Effector memory CD4-positive, alpha-beta T cell (primary cell): ENCODE measurements at places on chromosomes 5 and 9.

DNA sequence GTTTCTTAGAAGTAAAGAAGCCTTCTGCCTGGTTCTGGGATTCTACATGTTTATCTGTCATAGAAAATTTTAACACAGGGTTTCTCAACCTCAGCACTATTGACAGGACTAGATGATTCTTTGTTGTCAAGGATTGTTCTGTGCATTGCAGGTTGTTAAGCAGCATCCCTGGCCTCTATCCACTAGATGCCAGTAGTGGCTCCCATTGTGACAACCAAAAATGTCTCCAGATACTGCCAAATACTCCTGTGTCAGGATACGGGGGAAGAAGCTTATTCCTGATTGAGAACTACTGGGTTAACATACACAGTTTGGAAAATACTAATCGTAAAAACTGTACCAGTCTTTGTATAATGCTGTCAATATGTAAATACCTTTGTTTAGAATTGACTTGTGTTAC, 167.1 kb downstream of the NIPBL start:
- H3K4me3 ChIP-seq = no peak overlapping the region
- H3K27ac ChIP-seq = no peak overlapping the region
- H3K27me3 ChIP-seq = no peaks in the 10 kb centered on the region
- H3K4me1 ChIP-seq = no peaks in the 10 kb centered on the region
- DNase-seq = no peak
- peaks cover 39% of the 10 kb centered on the region for H3K36me3 ChIP-seq

DNA sequence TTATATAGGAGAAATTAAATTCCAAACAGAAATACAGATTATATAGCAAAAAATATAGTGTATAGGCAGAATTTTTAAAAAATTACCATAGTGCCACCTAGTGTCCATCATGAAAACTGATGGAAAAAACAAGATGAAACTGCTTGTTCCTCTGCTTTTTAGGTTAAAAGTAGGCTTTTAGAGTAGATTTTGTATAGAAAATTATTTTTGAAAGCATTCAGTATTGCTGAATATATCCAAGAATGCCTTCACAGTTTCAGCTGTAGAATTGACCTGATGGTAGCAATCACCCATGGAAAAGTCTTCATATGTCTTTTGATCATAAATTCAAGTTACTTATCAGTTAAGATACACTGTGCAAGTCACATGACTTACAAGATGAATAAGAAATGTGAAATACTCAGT, 19.7 kb downstream of the RIOK2 start:
- no peak overlapping the region for H3K27ac ChIP-seq
- no peak for DNase-seq
- no peak overlapping the region for H3K4me3 ChIP-seq
- no peaks in the 10 kb centered on the region for H3K4me1 ChIP-seq
- H3K36me3 ChIP-seq = peaks cover 20% of the 10 kb centered on the region

- no peak for DNase-seq
- H3K36me3 ChIP-seq = no peaks in the 10 kb centered on the region
- H3K4me3 ChIP-seq = no peak overlapping the region
- no peaks in the 10 kb centered on the region for H3K27me3 ChIP-seq
Measured at GRCh38 chr9:116149844-116150243, 3.7 kb upstream of the PAPPA start.

DNA sequence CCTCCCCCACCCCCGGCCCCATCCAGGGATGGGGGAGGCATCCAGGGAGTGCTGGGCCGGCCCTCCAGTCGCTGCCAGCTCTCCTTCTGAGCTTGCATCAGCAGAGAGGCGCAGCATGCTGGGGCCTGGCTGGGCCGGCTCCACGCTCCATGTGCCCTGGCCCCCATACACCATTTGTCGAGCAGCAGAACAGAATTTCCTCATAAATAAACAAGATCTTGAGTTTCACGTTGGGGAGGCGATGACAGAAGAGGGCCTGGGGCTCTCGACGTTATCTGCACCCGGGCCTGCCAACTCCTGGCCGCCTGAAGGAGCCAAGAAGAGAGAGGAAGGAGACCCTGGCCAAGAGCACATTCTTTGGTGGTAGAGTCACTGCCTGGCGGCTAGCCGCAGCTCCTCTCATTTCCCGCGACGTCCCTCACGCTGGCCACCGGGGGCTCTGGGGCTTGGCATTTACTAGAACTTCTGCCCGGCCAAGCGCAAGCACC, 177.0 kb downstream of the FGF18 start:
- H3K27me3 ChIP-seq = no peaks in the 10 kb centered on the region
- H3K4me1 ChIP-seq = no peaks in the 10 kb centered on the region
- H3K4me3 ChIP-seq = no peak overlapping the region
- no peak overlapping the region for H3K27ac ChIP-seq
- H3K36me3 ChIP-seq = no peaks in the 10 kb centered on the region

DNA sequence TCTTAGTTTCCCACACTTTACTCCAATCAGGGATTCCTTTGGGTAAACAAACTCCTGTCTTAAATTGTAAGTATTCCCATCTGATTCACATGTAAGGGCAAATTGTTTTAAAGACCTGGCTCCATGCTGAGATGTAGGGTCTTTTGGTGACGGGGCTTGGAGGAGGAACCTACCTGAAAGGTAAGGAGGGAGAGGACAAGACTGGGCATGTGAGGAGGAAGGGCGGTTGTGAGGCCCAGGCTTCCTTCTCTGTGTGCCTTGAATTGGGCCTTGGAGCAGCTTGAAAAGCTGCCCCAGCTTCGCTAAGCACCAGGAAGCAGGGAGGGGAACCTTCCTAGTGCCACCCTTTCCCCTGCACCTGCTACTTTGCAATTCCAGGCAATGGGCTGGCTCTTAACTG, 86.8 kb downstream of the C9orf152 start:
- DNase-seq = no peak
- no peaks in the 10 kb centered on the region for H3K4me1 ChIP-seq
- H3K36me3 ChIP-seq = no peaks in the 10 kb centered on the region

GRCh38 chr9:20353931-20354652, 268.2 kb downstream of the MLLT3 start:
- H3K4me1 ChIP-seq = no peaks in the 10 kb centered on the region
- no peak for DNase-seq
- H3K27me3 ChIP-seq = no peaks in the 10 kb centered on the region
- H3K36me3 ChIP-seq = peaks cover 9% of the 10 kb centered on the region
- no peak overlapping the region for H3K4me3 ChIP-seq

DNA sequence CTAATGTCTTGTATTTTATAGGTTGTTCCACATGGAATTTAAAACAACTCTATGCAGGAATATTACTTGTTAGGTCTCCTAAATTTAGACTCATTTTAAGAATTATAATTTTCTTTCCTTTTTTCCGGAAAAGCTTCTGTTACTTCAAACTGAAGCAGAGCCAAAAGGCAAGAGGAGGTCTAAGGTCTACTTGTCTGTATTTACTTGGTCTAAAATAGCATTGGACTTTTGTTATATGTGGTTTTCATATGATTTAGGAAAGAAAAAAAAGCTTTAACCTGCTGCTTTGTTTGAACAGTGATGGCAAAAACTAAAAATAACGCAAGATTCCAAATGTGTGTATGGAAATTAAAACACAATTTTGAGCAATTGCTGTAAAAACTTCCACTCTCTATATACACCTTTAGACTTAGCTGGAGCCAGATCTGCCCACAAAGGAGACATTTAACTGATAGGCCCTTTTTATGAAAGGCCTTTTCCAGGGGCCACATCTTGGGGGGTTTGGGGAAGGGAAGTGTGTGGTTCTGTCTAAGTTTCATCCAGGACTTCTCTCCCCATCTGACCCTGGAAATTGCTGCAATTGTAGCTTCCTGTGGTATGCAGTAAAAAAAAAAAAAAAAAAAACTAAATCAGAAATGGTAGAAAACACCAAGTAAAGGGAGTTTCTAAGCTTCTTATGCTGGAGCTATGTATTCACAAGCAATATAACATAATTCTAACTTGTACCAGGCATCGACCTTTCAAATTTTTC, 307.7 kb upstream of the MEF2C start:
- no peak for DNase-seq
- H3K4me1 ChIP-seq = no peaks in the 10 kb centered on the region
- no peaks in the 10 kb centered on the region for H3K36me3 ChIP-seq
- no peak overlapping the region for H3K4me3 ChIP-seq

GRCh38 chr9:88310310-88310980, 77.8 kb upstream of the SPIN1 start:
- DNase-seq = no peak
- no peaks in the 10 kb centered on the region for H3K4me1 ChIP-seq
- no peak overlapping the region for H3K4me3 ChIP-seq
- no peak overlapping the region for H3K27ac ChIP-seq
- H3K27me3 ChIP-seq = no peaks in the 10 kb centered on the region

DNA sequence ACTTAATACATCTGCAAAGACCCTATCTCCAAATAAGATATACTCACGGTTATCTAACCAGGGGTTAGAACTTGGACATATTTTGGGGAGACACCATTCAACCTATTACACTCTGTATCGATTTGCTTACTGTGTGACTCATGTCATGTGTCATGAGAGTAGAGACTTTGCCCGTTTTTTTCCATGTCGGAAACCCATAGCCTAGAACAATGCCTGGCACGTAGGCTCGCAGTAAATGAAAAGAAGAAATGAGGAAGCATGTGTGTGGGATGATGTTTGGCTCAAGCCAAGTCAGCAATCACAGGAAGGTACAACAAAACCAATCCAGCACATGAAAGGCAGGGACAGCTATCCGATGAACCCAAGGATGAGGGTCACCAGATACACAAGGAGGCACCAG, 94.6 kb upstream of the DNAH5 start:
- no peak overlapping the region for H3K27ac ChIP-seq
- no peaks in the 10 kb centered on the region for H3K36me3 ChIP-seq
- no peak overlapping the region for H3K4me3 ChIP-seq
- no peak for DNase-seq
- no peaks in the 10 kb centered on the region for H3K27me3 ChIP-seq

DNA sequence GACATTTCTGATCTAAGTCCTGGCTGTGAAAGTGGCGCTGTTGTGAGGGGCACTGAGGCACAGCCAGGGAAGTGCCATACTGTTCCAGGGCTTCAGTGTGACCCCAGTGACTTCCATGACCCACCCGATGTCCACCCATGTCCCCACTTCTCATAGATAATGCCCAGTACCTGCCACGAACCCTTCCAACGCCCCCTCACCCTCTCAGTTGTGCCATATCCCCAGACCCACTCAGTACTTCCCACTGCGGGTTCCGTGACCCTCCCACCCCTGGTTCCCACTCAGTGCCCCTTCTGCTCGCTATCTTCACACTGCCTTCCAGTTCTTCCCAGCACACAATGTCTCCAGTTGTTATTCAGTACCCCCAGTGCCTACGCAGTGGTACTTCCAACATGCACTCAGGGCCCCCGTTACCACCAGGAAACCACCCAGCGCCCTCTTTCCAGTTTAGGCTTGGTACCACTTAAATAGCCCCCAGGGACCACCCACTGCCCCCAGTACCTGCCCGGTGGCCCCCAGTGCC, 30.7 kb upstream of the PSD2 start:
- no peaks in the 10 kb centered on the region for H3K36me3 ChIP-seq
- H3K4me1 ChIP-seq = no peaks in the 10 kb centered on the region
- H3K27ac ChIP-seq = no peak overlapping the region
- DNase-seq = no peak
- H3K27me3 ChIP-seq = peaks cover 22% of the 10 kb centered on the region

DNA sequence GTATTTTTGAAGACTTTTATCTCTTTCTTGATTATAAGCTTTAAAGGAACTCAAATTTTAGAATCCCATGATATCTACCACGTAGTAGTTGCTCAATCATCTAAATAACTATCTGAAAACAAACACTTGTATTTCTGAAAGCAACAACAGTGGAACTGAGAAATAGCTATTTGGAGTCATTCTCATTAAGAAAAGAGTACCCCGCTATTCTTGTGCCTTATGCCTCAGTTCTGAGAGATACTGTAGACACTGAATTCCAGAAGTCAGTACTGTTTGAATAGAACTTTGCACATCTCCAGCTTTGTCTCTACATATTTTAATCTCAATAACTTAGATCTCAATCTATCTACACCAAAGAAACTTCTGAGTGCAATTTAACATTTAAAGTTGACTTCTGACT, 11.4 kb downstream of the CHD1 start:
- DNase-seq = no peak
- no peaks in the 10 kb centered on the region for H3K27me3 ChIP-seq
- H3K27ac ChIP-seq = no peak overlapping the region
- no peak overlapping the region for H3K4me3 ChIP-seq
- peaks cover 5% of the 10 kb centered on the region for H3K36me3 ChIP-seq

DNA sequence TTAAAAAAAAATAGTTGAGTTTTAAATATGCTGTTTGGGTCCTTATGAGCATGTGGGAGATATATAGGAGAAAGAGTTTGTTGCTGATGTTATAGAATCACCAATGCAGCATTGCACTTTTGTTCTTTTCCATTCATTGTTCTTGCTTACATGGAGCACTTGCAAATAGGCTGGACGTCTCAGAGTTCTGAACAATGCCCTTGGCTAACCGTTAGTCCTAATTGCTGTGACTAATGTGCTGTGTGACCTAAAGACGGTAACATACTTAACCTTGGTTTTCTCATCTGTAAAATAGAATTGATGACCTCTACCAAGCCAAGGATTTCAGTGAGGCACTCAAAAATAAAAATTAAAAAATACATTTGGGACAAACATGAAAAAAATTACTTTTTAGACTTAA, 29.8 kb downstream of the PIK3R1 start:
- no peaks in the 10 kb centered on the region for H3K27me3 ChIP-seq
- DNase-seq = no peak
- H3K27ac ChIP-seq = no peak overlapping the region
- no peaks in the 10 kb centered on the region for H3K36me3 ChIP-seq

- no peak for DNase-seq
- H3K4me3 ChIP-seq = no peak overlapping the region
Measured at GRCh38 chr5:148636353-148636752, 18.0 kb downstream of the HTR4 start.

- no peak overlapping the region for H3K27ac ChIP-seq
- no peaks in the 10 kb centered on the region for H3K36me3 ChIP-seq
- H3K27me3 ChIP-seq = no peaks in the 10 kb centered on the region
- no peak for DNase-seq
- no peaks in the 10 kb centered on the region for H3K4me1 ChIP-seq
Measured at GRCh38 chr9:82488313-82489200, 500.0 kb downstream of the SPATA31D1 start.

DNA sequence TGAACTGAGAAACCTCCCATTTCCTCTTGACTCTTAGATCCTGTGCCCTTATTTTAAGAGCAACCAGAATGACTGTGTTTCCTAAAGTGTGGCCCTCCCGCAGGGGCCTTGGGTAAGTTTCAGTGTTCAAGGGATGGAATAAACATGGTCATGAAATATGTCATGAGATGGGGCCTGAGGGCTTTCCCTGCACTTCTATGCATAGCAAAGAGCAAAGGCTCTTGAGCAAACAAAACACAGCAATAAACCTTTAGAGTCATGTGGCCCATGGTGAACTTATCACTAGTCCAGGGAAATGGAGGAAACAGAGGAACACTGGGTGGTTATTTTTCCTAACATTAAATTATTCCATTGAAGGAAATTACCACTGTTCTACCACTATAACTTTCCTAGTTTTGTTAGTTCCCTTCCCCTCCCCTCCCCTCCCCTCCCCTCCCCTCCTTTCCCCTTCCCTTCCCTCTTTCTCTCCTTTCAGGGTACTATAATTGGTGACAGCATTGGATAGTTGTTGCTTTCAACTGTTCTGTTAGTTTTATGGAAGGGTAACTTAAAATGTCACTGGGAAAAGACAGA, 72.4 kb downstream of the CTSL start:
- H3K4me3 ChIP-seq = no peak overlapping the region
- no peak overlapping the region for H3K27ac ChIP-seq
- no peaks in the 10 kb centered on the region for H3K27me3 ChIP-seq

GRCh38 chr9:82271106-82271561, 282.6 kb downstream of the SPATA31D1 start:
- H3K27me3 ChIP-seq = no peaks in the 10 kb centered on the region
- no peak overlapping the region for H3K4me3 ChIP-seq
- H3K27ac ChIP-seq = no peak overlapping the region
- H3K36me3 ChIP-seq = no peaks in the 10 kb centered on the region
